ENCODE measurements at places on chromosomes 4 and X.

DNA sequence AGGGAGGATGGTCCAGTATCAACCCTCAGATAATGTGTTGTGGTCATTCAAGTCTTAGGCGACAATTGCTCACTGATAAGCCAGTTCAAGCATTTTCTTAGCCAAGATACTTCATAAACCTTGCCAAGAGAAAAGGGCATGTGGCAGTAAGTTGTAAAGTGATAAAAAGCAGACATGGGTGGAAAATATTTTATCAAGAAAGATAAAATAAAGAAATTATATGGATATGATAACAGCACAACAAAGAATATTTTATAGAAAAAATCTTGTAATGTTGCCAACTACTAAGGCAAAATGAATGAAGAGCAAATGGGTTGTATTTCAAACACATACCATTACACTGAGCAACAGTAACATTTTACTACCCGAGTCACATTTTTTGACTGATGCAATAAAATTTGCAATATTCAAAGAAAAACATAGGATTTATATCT, 217.4 kb upstream of the PITX2 start:
- no peak for DNase-seq

GRCh38 chr4:16884673-16885460, 13.6 kb downstream of the LDB2 start:
- no peak for DNase-seq

- no peak for DNase-seq
These were observed 34.8 kb downstream of the LIN54 start for GRCh38 chr4:82975792-82976191.

DNA sequence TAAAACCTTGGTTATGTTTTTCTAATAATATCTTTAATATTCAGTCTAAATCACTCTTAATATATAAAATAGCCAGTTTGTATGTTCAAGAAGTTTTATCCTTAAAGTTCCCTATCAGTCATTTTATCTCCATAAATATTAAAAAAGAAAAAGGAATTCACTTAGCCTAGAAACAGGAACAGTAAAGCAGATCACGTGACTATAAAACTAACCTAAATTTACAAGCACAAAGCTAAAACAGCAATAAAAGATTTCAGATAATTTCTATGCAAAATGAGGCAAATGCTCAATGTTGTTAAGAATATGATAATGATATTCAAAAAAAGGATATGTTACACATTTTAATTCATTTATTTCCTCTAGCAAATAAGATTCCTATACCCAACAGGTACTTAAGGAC, 57.1 kb upstream of the TNIP3 start:
- DNase-seq, result no peak

Measured in stimulated activated CD8-positive, alpha-beta memory T cell treated with anti-CD3 and anti-CD28 coated beads, Interleukin-7, amount 100 ng/mL, for 24 hours (primary cell).